Epithelial cell of proximal tubule (primary cell): ENCODE measurements at places on chromosomes 5 and 9. TPM values are rescaled to one million over a fixed set of nuclear protein-coding genes. Genes with fewer than 3 reads are reported as not detected.
A peak's percentile ranks its signal among the peaks of the same experiment; 100 is the strongest.

SHC3 gene
- total RNA-seq = 4.1 and 5.1 TPM in 2 replicates

SGCD gene
- total RNA-seq = 0.06 TPM in 1 of 2 replicates, not detected in the other

REEP2 gene
- total RNA-seq = 9.9 and 30.6 TPM in 2 replicates

TAF9 gene
- 34.5 and 79.5 TPM in 2 replicates for total RNA-seq

PTPDC1 gene
- total RNA-seq = 5.4 and 7.8 TPM in 2 replicates

TTC33 gene
- total RNA-seq = 7.6 and 9.8 TPM in 2 replicates

DNA sequence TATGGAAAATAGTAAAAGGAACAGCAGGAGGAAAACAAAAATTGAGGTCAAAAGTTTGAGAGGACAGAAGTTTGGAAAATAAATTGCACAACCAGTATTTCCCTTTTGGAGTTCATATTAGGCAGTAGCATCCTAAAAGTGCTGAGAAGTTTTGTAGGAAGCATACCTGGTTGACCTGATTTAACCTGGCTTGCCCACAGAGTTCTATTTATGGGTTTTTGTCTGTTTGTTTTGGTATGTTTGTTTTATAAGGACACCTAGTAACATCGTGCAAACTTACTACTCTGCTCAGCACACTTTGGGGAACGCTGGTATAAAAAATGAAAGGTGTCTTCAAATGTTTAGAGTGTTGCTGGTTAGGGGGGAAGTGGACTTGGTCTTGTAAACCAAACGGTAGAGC, 15.1 kb downstream of the ADRB2 start:
- no peak for DNase-seq

DNA sequence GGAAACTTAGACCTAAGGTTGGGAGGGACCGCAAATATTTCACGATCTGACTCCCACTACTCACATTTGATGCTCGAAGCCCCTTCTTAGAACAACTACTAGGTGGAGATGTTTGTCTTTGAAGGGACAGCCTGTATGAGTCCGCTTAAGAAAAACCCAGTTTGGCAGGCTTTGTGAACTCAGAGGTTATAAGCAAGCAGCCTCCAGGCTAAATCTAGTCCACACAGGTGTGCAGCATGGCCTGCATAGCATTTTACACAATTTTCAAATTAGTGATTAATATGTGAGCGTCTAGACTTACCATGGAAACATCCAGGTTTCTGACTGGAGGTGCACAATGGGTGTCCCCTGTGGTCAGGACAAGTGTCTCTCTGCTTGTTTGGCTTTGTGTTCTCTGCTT, 127.1 kb downstream of the KIF4B start:
- DNase-seq = no peak

DNA sequence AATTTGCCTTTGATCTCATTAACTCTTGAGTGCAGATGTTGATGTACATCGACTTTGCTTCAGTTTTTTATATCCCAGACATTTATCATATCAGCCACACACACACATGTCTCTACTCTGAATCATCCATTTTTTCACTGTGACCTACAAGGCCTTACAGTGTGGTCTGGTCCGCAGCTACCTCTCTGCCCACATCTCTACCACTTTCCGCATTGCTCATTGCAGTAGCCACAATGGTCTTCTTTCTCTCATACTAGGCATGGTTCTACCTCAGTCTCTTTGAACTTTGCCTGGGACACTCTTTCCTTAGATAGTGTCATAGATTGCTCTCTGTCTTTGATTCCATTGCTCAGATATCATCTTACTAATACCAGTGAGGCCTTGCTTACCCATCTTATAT, 87.9 kb upstream of the FSD1L start:
- no peak for DNase-seq

DNA sequence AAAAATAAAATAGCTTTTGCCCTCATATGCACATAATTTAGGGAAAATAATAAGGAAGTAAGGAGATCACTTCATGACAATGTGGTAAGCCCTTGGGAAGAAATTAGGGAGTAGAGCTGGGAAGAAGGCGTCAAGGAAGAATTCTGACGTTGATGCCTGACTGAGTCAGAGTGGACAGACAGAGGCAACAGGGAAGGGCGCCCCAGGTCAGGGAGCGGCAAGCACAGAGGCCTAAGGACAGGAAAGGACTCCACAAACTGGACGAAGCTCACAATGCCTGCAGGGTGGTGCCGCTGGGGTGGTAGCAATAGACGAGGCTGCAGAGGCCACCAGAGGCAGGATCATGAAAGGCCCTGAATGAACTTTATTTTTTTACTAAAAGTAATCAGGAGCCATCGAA, 7.6 kb downstream of the DRD1 start:
- DNase-seq = no peak

DNA sequence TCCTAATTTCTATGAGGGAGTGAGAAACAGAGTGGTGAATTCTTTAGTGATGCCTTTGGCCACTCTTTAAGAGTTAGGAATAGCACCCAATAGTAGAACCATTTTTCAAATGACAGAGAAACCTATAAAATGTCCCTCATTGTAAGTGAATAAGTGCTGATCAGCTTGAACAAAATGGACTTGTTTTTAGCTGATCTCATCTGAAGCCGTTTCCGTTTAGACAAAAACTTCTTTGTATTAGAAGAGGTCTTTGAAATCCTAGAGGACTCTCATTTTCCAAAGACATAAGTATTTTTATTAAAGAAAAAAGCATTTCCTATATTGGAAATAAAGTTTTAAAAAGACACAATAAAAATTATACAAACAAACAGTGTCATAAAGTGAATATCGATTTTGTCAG, 273.9 kb downstream of the ARHGEF28 start:
- DNase-seq = no peak

- DNase-seq = peak; percentile 38
These were observed 175.9 kb downstream of the CEMIP2 start for GRCh38 chr9:71592400-71592799.

- DNase-seq = no peak
These were observed 130.4 kb upstream of the SLIT3 start for GRCh38 chr5:169431386-169431785.

GRCh38 chr5:57128325-57128724, 45.5 kb upstream of the GPBP1 start:
- no peak for DNase-seq
